Frontal cortex (tissue), 4 donors: ENCODE measurements at places on chromosomes 1 and 21.

GRCh38 chr1:15852036-15852827, 4.7 kb downstream of the SPEN start:
- no peak for DNase-seq

DNA sequence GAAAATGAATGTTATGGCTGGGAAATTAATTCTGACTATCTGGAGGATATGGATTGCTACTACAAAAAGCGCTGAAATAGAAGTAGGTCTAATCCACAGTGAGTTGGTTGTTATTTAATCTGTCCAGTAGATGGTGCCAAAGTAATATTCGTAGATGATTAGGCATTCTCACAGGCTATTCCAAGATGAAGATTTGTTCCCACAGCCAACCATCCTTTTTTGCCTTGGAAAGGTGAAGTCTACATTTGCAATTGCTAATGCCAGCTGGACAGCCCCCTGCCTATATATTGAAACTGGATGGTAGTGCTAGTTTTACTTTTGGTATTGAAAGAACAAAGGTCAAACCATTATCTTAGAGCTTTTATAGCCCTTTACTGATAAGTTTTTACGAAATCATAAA, 43.8 kb downstream of the RBM11 start:
- DNase-seq, result no peak

GRCh38 chr1:152344438-152344837, 15.4 kb downstream of the FLG2 start:
- no peak for DNase-seq

GRCh38 chr1:205073511-205073910, 10.7 kb downstream of the TMEM81 start:
- peak; percentile 10 for DNase-seq

DNA sequence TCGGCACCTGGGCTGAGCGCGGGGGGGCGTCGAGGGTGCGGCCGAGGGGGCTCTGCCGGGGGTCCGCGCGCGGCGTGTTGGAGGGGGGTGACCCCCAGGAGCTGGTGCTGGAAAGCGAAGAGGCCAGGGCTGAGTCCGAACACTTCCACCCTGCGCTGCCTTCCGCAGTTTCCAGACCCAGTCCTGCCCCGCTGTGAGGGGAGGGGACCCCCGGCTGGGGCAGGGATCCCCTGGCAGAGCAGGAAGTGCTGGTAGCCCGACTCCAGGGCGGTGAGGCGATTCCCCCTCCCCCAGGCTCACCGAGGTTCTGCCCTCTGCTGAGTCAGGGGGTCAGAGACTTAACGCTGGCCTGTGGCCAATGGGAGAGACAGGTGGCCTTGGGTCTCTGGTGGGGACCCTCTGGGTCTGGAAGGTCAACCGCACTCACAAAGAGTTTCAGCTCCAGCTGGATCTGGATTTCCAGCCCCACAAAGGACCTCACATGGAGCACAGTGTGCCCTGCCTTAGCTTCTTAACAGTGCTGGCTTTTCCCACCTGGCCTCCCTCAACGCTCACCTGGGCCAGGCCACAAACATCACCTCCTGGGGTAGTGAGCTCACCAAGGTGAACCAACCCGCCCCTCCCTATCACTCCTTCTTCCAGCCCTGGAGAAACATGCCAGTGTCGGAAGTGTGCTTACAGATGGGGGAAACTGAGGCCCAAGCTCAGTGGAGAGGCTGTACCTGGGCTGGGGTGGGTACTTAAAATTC, 39.8 kb upstream of the SYNC start:
- DNase-seq, result no peak

DNA sequence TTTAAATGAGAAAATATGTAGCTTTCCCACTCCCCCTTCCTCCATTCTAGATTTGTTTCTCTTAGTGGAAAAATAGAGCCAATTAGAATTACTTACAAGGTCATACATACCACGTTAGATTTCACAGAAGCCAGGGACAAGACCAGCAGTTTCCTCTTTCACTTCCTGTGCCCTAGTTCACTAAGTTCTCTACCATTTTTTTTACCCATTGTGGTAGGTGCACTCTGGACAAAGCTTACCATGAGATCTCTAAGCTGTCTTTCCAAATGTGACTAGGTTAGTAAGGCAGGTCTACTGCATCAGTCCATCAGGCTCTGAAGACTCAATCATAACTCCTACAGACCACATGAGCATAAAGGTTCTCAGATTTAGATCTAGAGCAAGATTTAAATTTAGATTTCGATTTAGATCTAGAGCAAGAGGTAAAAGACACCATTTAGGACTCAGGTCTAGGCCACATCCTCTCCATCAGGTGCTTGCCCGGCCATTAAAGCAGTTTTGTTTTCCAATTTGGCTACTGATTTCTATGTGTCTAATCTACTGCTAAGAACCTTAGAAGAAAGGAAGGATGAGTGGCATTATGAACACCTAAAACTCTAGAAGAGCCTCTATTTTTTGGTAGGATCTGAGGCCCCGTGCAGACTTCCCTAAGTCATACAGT, 235.3 kb downstream of the FAF1 start:
- DNase-seq, result no peak

GRCh38 chr1:178564086-178564782, 51.3 kb downstream of the TEX35 start:
- DNase-seq, result no peak

DNA sequence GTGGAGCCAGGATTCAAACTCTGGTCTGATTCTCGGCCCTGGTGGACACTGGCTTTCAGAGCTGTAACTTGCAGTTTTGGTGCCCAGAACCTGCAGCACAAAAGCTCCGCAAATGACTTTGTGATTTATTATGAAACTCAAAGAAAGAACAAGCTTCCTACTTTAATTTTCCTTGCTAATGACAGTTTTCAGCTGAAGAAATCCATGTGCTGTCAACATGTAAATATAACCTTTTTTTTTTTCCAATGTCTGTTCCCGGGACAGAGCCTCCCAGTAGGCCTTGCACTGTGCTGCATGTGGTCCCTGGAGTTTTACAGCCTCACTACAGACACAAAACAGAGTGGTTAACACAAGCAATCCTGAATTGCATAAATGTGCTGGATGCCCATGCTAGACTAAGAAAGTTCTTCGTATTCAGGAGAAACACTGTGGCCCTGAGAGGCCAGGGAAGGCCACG, 62.3 kb upstream of the ANGPTL1 start:
- no peak for DNase-seq

DNA sequence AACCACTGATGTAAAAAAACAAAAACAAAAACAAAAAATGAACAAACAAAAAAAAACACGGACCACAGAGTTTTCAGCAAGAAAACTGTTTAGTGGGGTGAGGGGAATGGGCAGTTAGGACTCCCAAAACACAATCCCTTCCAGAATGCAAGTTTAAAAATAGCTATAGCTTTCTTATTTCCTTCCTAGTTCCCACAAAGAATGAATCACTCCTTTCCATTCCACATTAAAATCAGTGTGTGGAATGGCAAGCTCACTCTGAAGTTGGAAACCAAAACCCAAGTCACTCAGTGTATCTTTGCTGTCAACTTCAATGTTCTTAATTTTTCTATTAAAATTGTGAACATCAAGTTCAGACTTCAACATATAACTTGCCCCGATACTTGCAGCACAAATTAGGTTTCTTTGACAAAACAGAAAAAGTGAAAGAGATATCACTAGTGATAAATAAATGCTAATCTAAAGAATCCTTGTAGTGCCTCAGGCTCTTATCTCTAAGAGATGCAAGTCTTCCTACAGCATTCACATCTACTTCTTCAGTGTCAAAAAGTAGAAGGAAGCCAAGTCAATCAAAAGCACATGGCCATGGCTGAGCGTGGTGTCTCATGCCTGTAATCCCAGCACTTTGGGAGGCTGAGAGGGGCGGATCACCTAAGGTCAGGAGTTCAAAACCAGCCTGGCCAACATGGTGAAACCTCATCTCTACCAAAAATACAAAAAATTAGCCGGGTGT, 45.5 kb downstream of the TOR3A start:
- DNase-seq, result no peak

GRCh38 chr1:109490029-109490933, 3.6 kb upstream of the CYB561D1 start:
- peak; percentile 79 for DNase-seq

DNA sequence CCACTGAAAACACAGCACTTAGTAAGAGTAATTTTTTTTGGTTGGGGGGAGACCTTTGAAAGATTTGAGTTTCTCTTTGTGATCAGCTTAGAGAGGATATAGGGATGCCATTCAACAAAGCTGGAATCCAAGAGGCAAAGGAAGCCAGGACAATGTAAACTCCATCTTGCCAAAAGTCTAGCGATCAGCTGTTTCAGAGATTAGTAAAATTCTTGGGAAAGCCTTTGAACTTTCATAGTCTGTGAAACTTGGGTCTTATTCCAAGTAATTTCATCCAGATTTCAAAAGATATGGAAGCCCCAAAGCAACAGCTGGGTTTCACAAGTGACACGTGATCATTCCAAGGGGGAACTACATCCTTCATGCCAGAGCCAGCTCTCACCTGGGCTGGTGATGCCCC, 30.2 kb upstream of the TNR start:
- DNase-seq, result no peak

- DNase-seq, result no peak
These were observed 1015.4 kb downstream of the AMY1C start for GRCh38 chr1:104765085-104765484.

DNA sequence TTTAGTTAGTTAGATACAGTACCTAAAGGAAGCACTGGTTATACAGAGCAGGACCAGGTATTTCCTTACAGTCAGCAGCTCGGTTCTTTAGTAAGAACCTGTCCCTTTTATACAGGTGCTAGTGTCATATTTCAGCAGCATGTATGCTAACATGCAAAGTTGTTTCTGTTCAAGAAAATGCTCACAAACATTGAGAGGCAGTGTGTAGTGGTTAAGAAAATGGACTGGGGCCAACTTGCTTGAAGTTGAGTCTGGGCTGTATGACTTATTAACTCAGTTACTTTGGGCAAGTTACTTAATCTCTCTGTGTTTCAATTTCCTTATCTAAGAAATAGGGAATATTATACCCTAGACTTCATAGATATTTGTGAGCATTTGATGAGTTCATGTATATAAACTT, 31.1 kb downstream of the AK4 start:
- DNase-seq, result no peak

- no peak for DNase-seq
These were observed 20.6 kb upstream of the ATF3 start for GRCh38 chr1:212587888-212588510.

- DNase-seq, result no peak
These were observed 20.6 kb upstream of the MAGI3 start for GRCh38 chr1:113369699-113370098.

DNA sequence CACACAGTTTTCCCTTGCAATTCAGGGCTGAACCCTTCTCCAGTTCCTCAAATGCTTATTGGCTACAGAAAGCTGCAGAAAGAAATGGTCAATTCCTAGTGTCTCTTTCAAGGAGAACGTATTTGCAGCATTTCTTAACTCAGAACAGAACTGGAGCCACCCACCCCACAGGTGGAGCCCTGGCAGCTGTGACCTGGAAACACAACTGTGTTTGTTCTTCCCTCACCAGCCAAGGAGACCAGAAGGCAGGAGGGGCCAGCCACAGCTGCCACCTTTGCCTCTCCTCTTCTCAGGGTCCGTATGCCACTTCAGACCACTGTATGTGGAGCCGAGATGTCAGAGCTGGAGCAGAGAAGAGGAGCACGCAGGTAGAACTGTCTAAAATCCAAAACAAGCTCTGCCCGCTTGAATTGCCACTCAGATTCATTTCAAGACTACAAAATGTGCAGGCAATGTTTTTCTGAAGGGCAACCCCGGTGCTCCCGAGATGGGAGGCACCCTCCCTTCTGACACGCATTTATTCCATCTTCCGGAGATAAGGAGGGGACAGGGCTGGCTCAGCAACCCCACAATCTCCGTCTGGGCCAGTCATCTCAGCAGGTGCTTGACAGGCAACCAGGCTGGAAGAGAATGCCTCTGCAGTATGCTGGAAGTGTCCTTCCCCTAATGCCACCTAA, 16.7 kb downstream of the CD247 start:
- no peak for DNase-seq

- peak; percentile 60 for DNase-seq
These were observed 5.8 kb upstream of the MX1 start for GRCh38 chr21:41419921-41420862.

DNA sequence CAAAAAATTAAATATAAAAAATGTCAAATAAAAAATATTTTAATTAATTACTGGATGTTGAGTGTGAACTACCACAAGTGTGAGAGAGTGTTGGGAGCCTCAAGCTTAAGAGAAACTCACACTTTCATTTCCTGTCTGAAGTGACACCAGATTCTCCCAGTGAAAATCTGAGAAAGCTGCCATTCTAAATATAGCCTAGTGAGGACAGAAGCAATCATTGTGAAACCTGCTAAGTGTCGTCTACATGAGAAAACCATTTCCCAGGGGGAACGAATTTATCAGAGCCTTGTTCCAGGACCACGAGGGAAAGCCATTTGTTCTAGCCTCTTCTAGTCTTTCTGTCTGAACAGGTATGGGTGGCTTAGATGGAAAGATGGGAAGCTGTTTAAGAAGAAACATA, 329.3 kb upstream of the PRMT6 start:
- DNase-seq, result no peak

- DNase-seq, result no peak
These were observed 323.1 kb downstream of the HHIPL2 start for GRCh38 chr1:222224636-222225315.

- DNase-seq, result no peak
These were observed 123.9 kb upstream of the KRTAP19-8 start for GRCh38 chr21:31162079-31162699.

- no peak for DNase-seq
These were observed 9.5 kb downstream of the RUNX3 start for GRCh38 chr1:24920533-24920925.

DNA sequence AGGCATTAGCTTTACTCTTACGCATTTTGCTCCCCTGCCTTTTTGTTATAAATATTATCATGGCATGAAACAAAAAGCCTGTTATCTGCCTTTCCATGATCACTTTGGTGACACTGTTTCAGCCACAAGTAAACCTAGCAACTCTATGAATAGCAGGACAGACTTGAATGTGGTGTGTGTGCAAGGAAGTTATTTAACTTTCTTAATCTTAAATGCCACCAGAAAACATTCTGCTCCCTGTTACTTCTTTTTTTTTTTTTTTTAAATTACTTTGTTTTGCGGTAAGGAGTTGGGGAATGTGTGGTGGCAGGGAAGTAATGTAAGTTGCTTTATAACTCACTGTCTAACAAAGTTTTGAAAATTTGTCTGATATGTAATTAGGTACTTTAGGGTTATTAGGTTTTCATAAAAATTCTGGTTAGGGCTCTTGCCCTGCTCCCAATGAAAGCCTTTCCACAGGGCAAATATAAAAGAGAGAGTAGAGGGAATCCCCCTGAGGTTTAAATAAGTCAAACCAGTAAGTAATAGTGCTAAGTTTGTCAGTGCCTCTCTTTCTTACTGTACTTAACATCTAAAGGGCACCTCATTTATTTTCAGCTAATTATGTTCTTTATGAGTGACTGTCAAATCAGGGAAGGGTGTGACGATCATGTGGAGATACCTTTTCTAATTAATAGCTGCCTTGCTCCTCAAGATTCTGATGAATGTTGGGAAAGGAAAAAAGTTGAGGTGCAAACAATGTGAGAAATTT, 39.5 kb downstream of the RASAL2 start:
- no peak for DNase-seq

- no peak for DNase-seq
These were observed 4.8 kb downstream of the GBP7 start for GRCh38 chr1:89171067-89171438.

GRCh38 chr1:238187575-238187949, 296.8 kb upstream of the ZP4 start:
- DNase-seq, result no peak

GRCh38 chr21:43206231-43207042, 37.6 kb downstream of the CRYAA start:
- no peak for DNase-seq
